NK-92 treated with Interleukin-12 subunit alpha and Interleukin-12 subunit beta, amount 100 ng/mL, for 24 hours (cell line): ENCODE measurements at places on chromosomes 13 and 19.

DNA sequence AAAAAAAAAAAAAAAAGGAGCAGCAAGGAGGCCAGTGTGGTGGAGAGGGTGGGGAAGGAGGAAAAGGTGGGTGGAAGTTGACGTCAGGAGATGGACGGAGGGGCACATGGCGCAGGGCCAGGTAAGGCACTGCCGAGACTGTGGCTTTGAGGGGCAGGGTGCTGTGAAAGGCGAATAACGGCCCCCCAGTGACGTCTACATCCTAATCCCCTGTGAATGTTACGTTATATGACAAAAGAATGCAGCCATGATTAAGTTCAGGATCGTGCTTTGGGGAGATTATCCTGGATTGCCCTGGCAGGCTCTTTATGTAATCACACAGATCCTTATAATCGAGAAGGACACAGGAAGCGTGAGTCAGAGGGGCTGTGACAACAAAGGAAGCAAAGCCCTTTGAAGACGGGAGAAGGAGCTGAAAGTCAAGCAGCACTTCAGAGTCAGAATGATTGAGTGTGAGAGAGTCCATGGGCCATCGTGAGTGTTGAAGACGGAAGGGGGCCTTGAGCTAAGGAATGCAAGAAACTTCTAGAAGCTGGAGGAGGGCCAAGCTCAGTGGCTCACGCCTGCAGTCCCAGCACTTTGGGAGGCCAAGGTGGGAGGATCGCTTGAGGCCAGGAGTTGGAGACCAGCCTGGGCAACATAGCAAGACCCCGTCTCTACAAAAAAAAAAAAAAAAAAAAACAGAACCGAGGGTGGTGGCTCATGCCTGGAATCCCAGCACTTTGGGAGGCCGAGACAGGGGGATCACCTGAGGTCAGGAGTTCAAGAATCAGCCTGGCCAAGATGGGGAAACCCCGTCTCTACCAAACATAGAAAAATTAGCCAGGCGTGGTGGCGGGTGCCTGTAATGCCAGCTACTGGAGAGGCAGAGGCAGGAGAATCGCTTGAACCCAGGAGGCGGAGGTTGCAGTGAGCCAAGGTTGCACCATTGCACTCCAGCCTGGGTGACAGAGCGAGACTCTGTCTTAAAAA, 13.8 kb upstream of the CEACAM16 start:
- no peak for DNase-seq

DNA sequence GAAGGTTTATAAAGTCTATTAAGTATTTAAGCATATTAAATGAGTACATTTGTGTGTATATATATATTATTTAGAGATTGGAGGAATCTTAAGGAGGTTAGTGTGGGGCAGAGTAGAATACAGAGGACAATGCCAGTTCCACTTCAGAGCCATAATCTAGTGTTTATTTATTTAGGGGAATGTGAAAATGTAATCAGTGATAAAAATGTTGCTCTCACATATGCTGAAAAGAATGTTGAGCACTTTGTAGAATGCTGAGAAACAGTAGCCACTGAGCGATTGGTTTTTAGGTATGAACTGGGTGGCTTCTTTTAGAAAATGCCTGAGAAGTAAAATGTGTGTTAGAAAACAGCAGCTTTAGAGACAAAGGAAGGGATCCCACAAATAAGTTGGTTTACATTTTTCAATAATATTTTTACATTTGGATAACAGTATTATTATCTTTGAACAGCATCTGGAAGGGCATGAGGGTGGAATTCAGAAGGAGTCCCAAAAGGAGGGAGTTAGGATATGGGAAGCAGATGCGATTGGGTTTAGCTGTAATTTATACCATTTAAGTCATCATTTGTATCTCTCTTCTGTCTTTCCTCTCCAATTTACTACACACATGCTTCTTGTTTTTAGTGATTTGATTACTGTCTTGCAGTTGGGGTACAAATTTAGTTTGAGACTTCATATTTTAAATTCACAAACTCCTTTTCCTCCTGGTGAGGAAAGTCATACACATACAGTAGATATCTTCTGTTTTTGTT, 68.6 kb downstream of the NDFIP2 start:
- no peak for DNase-seq

DNA sequence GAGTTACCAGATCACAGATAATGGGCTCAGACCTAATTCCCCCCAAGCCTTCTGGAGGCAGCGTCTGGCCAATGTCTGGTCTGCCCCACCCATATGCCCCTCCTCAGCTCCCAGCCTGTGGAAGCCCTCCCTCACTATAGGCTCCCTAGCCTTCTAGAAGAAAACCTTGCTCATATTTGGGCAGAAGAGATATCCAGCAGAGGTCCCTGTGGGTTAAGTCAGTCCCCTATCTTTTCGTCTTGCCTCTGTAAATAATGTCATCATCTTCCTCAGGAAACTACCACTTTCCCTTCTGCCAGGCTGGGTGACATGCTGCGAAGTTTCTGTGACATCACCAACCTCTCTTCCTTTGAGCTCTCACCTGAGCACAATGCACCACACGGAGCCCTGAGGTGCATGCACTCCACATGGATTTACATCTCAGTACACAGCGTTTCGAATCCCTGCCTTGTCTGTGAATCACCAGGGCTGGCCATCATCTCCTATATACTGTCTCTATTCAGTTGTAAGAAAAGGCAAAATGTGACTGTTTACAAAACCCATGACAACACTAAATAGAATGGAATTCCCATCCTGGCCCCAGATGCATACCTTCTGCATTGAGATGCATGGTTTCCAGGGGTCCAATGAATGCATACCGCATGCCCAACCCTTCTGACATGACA, 112.8 kb downstream of the CRYL1 start:
- no peak for DNase-seq

GRCh38 chr19:18007917-18008673, at the start of gene ARRDC2:
TSS of gene ARRDC2 (plus strand) at chr19:18008170. CDS start at chr19:18008311, 141 bp downstream.
- no peak for DNase-seq

- no peak for DNase-seq
Observed at GRCh38 chr13:47334173-47334572, 437.3 kb upstream of the HTR2A start.
